ENCODE measurements at places on chromosomes 3 and 15. TPM values are rescaled to one million over a fixed set of nuclear protein-coding genes. Genes with fewer than 3 reads are reported as not detected.

The ROBO1 gene
- total RNA-seq: 94.4 TPM

The C3orf22 gene
- not detected for total RNA-seq

The IFT57 gene
- total RNA-seq: 51.1 TPM

The CYFIP1 gene
- total RNA-seq: 126 TPM

The RASGRP1 gene
- total RNA-seq: 5.1 TPM

The TICRR gene
- 1.7 TPM for total RNA-seq

The CLRN1 gene
- not detected for total RNA-seq

The LSMEM2 gene
- total RNA-seq: not detected

The SST gene
- total RNA-seq: not detected

The IRAK2 gene
- total RNA-seq: 22.7 TPM

The CLEC3B gene
- 29.6 TPM for total RNA-seq

The AMT gene
- 0.52 TPM for total RNA-seq

The RRP9 gene
- 16.6 TPM for total RNA-seq

The TRANK1 gene
- 15.6 TPM for total RNA-seq

The GCSAM gene
- total RNA-seq: not detected

The SLC2A2 gene
- total RNA-seq: not detected

The EFCAB12 gene
- 0.03 TPM for total RNA-seq

The SLC28A2 gene
- not detected for total RNA-seq

The GRAMD2A gene
- total RNA-seq: 0.46 TPM

The RTP1 gene
- not detected for total RNA-seq

The TRIM59 gene
- 7.9 TPM for total RNA-seq

The LMCD1 gene
- 49.8 TPM for total RNA-seq

The ZDHHC19 gene
- total RNA-seq: not detected

The ACSBG1 gene
- not detected for total RNA-seq

The NISCH gene
- total RNA-seq: 87.9 TPM

The SPTBN5 gene
- total RNA-seq: 0.20 TPM

The TMEM40 gene
- not detected for total RNA-seq

The EPHA6 gene
- not detected for total RNA-seq

The CP gene
- total RNA-seq: 42.1 TPM

The BOC gene
- 7.6 TPM for total RNA-seq

The GP9 gene
- total RNA-seq: not detected

The SETD5 gene
- total RNA-seq: 63.0 TPM

The KLHL6 gene
- total RNA-seq: under 0.01 TPM

The NANOGP8 gene
- not detected for total RNA-seq

The SAXO2 gene
- 0.30 TPM for total RNA-seq

The CPN2 gene
- not detected for total RNA-seq

The ZNF80 gene
- not detected for total RNA-seq

The RIOX2 gene
- 35.5 TPM for total RNA-seq

The CYP11A1 gene
- 0.26 TPM for total RNA-seq

The FAM174B gene
- 2.6 TPM for total RNA-seq

The CCR3 gene
- not detected for total RNA-seq

The SGO1 gene
- 0.83 TPM for total RNA-seq

The CHRNA5 gene
- 0.78 TPM for total RNA-seq

The ZBED2 gene
- not detected for total RNA-seq

The PLCL2 gene
- 8.5 TPM for total RNA-seq

The RTP4 gene
- 0.59 TPM for total RNA-seq

The MYL3 gene
- not detected for total RNA-seq

The IL17RC gene
- 22.2 TPM for total RNA-seq

The OIP5 gene
- 0.56 TPM for total RNA-seq

The TNIK gene
- 67.0 TPM for total RNA-seq

The IFT80 gene
- 37.0 TPM for total RNA-seq

The CYP8B1 gene
- total RNA-seq: not detected

The SYNPR gene
- total RNA-seq: not detected

The FBN1 gene
- 2,749 TPM for total RNA-seq

The REC114 gene
- total RNA-seq: not detected

The GOLGA8S gene
- 0.10 TPM for total RNA-seq

The GOLGA8G gene
- total RNA-seq: not detected

The WDR72 gene
- total RNA-seq: not detected

Data from smooth muscle cell of the pulmonary artery (primary cell).